ENCODE measurements at places on chromosomes 3 and 15.

DNA sequence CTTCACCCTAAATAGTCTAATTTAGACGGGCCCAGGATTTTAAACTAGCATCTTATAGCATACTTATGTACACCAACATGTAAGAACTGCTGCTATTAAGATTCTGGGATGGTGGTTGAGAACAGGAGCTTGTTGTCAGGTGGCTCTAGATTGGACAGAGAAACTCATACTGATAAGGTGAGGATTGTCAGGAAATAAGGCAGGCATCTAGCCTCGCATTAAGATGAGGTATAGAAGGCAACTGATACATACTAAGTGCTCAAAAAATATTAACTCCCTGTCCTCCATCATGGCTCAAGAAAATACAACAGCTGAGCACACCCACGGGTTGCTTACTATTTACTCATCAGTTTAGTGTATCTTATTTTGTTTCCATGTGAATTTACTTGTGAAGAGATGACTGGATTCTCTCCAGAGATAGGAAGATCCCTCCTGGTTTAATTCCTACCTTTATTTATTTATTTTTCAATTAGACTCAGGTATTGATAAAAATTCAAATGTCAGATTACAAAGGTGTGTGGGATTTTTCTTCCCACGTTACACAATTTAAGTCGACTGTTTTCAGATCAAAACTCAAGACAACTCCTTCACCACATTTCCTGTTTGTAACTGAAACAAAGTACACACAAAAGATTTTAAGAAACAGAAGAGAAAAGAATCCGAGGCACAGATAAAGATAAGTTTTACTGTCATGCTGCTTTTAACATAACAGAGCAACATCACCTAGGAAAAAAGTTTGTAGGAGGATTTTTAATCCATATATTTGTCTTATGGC, at the start of gene TRAT1:
TSS of gene TRAT1 (plus strand) at position 664 of the 775 bp plus-strand sequence. CDS start 142 bp downstream, outside the sequence.
- no peak for DNase-seq

DNA sequence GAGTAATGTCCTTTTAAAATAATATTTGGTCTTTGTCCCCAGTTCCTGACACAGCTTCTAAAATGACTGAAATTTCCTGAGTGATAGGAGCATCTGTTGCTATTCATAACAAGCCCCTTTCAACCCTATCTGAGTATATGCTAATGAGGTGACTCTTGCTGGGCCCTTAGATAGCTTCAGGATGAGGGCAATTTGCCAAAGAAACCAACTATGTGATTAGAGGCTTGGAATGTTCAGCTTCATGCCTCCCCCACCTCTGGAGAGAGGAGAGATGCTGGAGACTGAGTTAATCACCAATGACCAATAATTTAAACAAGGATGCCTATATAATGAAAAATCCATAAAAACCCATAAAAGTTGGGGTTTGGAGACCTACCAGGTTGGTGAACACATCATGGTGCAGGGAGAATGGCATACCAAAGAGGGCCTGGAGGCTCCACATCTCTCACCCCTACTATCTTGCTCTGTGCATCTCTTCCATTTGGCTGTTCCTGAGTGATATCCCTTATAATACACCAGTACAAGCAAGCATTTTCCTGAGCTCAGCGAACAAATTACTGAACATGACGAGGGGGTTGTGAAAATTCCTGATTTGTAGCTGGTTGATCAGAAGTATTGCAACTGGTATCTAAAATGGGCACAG, 189.2 kb downstream of the ECT2 start:
- DNase-seq, result no peak

DNA sequence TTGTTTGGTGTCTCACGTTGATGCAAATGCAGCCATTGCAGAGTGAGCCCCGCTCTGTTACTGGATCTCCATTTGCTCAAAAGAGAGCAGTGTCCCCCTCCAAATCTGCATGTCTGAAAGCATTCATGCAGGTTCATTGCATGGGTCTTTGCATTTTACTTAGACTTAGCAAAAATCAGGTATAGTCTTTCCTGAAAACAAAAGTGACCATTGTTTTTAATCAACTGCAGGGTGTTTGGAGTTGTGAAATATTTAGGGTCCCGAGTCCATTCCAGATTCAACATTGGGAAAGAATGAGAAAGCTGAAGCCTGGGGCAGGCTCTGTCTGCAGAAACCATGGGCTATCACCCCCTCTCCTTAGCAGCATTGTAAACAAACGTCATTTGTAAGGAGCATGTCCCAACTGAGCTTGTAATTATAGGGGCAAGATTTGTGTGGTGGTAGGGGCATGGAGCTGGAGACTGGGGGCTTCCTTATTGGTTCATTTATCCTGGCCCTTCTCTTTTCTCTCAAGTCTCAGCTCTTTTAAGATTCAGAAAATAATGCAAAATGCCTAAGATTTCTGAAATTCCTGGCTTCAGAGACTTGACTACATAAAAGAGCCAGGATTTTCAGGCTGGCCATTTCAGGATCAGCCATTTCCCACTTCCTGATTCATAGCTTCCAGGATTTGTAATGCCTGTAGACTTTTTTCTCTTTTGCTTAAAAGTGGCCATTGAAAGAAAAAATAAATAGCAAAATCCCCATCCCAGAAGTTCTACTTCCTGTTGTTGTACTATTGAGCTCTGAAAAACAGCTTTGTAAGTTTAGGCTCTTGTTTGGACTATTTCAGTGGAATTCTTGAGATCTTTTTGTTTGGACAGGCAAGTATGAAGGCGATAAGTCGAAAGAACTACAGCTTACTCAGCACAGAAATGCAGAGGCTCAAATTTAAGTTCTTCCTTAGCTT, 23.0 kb downstream of the IGF1R start:
- no peak for DNase-seq

- DNase-seq, result no peak
Observed at GRCh38 chr3:135740211-135740610, 225.3 kb upstream of the PPP2R3A start.

DNA sequence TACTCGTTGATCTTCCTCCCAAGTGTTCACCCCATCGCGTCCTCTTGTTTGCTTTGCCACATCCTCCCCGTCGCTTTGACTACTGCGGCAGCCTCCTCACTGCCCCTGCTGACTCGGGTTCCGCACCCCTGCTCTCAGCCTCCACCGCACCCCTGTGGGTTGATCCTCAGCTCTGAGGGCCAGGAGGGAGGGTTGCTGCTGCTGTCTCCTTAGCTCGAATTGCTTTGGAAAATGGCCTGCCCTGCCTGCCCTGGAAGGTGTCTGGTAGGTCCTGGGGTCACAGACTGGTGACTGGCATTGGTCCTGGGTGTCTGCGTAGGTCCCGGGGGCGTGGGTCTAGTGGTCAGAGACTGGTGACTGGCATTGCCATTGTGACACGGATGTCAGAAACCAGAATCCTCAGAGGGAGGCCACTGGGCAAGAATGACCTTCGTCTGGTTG, 9.4 kb downstream of the MUC4 start:
- no peak for DNase-seq

GRCh38 chr15:67955252-67955651, 98.9 kb upstream of the PIAS1 start:
- DNase-seq, result no peak

- no peak for DNase-seq
Observed at GRCh38 chr15:63236272-63236671, 41.1 kb upstream of the APH1B start.

GRCh38 chr3:65642883-65643282, 395.8 kb downstream of the MAGI1 start:
- no peak for DNase-seq

GRCh38 chr3:23619705-23620637, 185.8 kb upstream of the UBE2E1 start:
- no peak for DNase-seq

DNA sequence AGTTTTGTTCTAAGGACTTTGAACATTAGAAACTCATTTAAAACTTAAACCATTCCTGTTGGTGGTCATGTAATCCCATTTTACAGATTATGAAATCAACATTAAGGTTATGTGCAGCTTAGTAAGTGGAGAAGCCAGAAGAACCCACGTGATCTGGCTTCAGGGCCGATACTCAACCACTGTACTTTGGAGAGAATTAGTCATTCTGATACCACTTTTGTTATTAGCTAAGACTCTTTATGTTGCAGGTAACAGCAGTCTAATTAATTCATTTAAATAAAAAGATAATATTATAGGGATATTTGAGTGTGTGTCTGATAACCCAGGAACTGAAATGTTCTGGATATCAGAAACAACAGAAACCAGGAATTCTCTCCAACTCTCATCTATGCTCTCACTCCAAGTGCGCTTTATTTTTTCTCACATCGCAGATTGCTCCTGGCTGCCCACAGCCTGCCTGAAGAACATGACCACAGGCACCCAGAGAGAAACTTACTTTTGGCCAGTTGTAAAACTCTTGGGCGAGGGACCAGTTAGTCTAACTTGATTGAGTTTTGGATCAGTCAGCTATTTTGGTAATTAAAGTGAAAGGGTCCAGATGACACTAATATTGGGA, 25.2 kb downstream of the UBE2E1 start:
- DNase-seq, result no peak

- no peak for DNase-seq
Observed at GRCh38 chr3:72004749-72005292, 219.9 kb upstream of the PROK2 start.

DNA sequence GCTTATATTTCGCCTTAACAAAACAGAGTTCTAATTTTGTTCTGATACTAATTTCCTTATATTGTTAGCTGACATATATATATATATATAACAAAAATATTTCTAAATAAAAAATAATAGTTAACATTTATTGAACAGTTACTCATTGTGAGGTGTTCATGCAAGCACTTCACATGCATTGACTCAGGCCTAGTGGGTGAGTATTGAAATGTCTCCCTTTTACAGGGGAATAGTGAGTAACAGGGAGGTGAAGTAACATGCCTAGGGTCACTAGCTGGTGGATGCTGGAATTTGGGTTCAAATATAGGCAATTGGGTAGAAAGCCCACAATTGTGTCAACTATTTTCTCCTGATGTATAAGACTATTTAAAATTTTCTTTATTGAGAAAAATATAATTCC, 102.6 kb upstream of the ZPLD1 start:
- DNase-seq, result no peak

- DNase-seq, result no peak
Observed at GRCh38 chr15:74787251-74788041, 5.6 kb downstream of the CSK start.

GRCh38 chr15:68614286-68615035, 35.7 kb downstream of the CORO2B start:
- no peak for DNase-seq

DNA sequence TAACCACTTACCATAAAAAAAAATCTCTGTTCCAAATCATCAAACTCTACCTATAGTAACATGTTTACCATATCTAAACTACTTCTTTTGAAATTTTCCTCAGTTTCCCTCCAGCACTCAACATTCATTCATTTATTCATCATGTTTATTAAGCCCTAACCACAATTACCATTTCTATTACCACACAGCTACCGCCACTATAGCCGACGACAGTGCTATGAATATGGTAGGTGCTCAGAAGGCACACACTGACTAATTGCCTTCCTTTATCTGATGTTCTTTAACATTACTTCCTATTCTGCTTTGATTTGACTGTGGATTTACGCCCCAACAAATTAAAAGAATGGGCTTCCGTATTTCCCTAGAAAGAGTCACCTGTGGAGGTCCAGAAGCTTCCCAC, 43.9 kb downstream of the GUCA1C start:
- no peak for DNase-seq

- DNase-seq, result no peak
Observed at GRCh38 chr3:157662171-157662570, 159.0 kb upstream of the VEPH1 start.

GRCh38 chr3:74643636-74644035, 29.2 kb upstream of the CNTN3 start:
- DNase-seq, result no peak

- DNase-seq, result no peak
Observed at GRCh38 chr15:76168237-76168984, 108.6 kb downstream of the TMEM266 start.

GRCh38 chr15:71612397-71612722, 198.0 kb upstream of the NR2E3 start:
- DNase-seq, result no peak

- no peak for DNase-seq
Observed at GRCh38 chr3:117054556-117054955, 345.0 kb downstream of the TUSC7 start.

DNA sequence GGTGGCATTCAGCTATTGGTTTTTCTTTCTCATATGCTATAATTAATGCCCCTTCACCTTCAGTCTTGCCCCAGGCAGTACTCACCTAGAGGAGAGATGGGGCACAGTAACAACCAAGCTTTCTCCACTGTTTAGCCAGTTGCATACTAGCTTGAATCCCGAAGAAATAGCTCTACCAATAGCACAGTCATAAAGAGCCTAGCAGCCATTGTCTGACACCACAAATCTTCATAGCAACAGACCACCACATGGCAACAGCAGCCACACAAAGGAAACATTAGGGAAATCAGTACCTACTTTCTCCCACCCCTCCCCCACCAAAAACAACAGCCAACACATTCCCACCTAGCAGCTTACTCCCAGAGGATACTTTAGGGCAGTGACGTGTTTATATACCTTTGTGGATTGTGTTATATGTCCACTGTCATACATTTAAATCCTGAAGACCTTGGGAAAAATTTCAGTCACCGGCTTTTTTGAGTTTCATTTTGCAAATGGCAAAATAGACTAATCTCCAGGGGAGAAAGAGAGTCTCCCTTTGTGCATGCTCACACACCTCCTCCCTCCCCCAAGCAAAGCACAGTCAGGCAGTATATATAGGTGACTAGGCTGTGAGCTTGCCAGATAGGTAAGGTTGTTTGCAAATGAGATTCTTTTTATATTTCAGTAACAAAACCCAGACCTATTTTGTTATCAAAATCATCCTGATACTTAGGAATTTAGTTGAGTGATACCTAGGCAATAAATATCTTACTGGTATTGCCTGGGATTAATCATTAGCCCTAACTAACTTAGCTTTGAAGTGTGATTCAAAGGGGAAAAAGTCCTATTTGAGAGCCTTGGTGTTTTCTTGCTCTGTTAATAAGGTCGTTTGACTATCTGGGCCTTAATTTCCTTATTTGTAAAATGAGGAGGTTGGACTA, 140.6 kb downstream of the RBPMS2 start:
- DNase-seq, result no peak

DNA sequence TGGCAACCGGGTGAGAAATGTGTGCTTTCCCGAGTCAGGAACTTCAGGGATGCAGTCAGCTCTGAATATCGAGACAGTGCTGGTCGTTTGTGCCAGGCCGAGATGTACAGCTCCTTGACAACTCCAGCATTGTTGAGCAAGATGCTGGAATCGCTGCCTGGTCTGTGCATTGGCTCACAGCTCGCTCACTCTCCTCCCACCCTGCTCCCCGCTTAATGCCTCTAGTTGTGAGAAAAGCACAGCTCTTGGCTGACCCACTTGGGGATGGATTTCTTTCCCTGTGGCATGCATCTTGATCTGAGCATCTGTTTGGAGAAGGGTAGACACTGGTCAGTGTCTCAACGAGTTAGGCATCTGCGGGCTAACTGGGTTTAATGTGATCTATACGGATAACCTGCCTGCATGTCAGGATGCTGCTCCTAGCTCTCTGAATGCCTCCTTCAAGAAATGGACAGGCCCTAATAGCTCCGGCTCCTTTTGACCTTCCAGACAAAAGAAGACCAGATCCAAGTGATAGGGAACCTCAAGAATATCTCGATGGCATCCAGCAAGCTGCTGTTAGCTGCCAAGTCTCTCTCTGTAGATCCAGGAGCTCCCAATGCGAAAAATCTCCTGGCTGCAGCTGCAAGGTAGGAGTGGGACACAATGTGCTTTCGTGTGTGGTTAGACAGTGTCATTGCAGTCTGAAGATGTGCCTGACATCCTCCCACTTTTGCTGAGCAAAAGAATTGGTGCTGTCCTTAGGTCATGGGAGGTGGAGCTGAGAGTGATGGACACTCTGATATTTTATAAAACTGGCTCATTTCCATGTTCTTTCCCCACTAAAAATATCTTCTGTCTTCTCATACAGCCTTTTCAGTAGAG, 302.2 kb upstream of the TPM1 start:
- no peak for DNase-seq

Data from AG09319 (cell line).